Liver (tissue), 10 donors: ENCODE measurements at places on chromosomes 16 and 17. TPM values are rescaled to one million over a fixed set of nuclear protein-coding genes. Genes with fewer than 3 reads are reported as not detected.

DNA sequence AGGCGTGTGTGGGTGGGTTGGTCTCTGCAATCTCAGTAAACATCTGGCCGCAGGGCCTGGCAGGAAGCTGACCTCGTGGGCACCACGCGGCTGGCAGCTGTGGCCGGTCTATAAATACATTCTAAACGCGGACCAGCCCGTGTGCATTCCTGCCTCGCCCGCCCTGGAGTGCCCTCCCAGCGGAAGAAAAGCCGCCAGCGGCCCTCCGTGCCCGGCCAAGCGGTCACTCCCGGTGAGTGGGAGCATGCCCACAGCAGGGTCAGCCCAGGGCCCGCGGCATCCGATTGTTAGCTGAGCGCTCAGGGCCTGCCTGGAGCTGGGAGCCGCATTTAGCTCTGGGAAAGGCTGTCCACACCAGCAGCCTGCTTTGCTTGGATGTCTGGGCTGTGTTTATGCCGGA lies 10.3 kb downstream of the ZNF469 start:
- H3K4me1 ChIP-seq: no peaks in the 10 kb centered on the region
- no peaks in the 10 kb centered on the region for H3K36me3 ChIP-seq
- DNase-seq: no peak
- no peaks in the 10 kb centered on the region for H3K27me3 ChIP-seq
- H3K27ac ChIP-seq: no peak overlapping the region
- H3K4me3 ChIP-seq: no peak overlapping the region

- H3K27me3 ChIP-seq: peaks cover 5% of the 10 kb centered on the region
- no peaks in the 10 kb centered on the region for H3K4me1 ChIP-seq
- no peak for DNase-seq
- H3K36me3 ChIP-seq: no peaks in the 10 kb centered on the region
- H3K27ac ChIP-seq: no peak overlapping the region
- peak overlapping the region; percentile 8 for H3K4me3 ChIP-seq
Measured at GRCh38 chr16:77995843-77996455, 26.4 kb upstream of the CLEC3A start.

GRCh38 chr17:17032131-17032692 lies 10.0 kb upstream of the MPRIP start:
- no peaks in the 10 kb centered on the region for H3K36me3 ChIP-seq
- no peak for DNase-seq
- peak overlapping the region; percentile 23 for H3K27ac ChIP-seq
- no peaks in the 10 kb centered on the region for H3K27me3 ChIP-seq
- H3K4me3 ChIP-seq: no peak overlapping the region
- H3K4me1 ChIP-seq: peaks cover 11% of the 10 kb centered on the region

GRCh38 chr17:18990331-18990730 lies 14.2 kb downstream of the FAM83G start:
- no peaks in the 10 kb centered on the region for H3K36me3 ChIP-seq
- no peak overlapping the region for H3K4me3 ChIP-seq
- no peak for DNase-seq
- no peak overlapping the region for H3K27ac ChIP-seq
- no peaks in the 10 kb centered on the region for H3K27me3 ChIP-seq

GRCh38 chr16:49382916-49383315 lies 9.3 kb downstream of the C16orf78 start:
- no peak overlapping the region for H3K27ac ChIP-seq
- H3K4me1 ChIP-seq: no peaks in the 10 kb centered on the region
- no peak for DNase-seq
- no peaks in the 10 kb centered on the region for H3K36me3 ChIP-seq

DNA sequence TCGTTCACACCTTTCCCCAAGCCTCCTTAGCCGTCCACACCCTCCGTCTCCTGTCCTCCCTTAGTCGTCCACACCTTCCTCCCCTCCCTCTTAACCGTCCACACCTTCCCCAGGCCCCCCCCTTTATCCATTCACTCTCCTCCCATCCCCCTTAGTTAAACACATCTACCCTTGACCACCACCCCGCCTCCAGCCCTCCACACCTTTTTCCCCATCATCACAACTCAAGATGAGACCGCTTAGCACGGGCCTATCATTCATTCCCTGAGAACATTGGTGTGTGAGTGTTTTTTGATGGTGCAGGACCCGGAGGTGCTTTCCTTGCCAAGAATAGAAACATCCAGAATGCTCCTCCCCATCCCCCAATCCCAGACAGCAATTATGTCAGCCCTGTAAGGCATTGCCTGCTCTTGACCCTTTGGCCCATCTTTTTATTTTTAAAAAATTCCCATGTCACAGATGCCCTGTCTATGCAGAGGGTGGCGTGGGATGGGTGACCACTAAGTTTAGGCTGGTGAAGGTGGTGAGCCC lies 1.4 kb downstream of the TENT4B start:
- H3K4me1 ChIP-seq: peaks cover 10% of the 10 kb centered on the region
- no peaks in the 10 kb centered on the region for H3K36me3 ChIP-seq
- H3K27ac ChIP-seq: peak overlapping the region; percentile 79
- H3K4me3 ChIP-seq: peak overlapping the region; percentile 60
- H3K27me3 ChIP-seq: no peaks in the 10 kb centered on the region

DNA sequence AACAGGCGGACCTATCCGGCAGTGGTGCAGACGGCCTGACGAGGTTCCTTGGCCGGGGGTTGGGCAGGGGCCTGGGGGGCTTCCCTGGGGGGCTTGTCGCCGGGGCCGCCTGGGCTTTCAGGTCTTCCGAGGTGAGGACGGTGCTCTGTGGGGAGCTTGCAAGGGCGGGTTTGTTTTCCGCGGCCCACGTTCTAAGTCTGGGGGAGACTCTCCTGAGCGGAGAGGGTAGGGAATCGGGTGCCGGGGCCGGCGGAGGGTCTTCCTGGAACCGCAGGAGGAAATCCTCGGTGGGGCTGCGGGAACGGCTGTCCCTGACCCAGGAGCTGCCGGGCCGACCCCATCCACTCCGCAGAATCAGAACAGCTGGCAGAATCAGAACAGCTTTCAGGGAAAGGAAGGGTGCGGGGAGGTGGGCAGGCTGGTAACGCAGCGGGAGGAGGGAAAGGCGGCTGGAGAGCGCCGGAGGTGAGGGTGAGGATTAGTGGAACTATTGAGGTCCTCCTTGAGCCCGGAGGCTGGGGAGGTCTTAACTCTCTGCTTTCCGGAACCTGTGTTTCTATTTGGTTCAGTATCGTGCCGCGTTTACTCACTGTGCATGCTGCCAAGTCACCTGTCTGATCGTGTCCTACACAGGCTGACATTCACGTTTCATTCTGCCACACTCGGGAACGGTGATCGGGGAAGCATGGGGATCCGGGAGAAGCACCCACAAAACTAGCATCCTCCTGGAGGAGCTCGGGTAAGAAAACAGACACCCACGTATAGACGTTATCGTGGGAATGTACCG lies 28.9 kb downstream of the CPSF4L start:
- H3K4me1 ChIP-seq: peaks cover 2% of the 10 kb centered on the region
- peaks cover 11% of the 10 kb centered on the region for H3K36me3 ChIP-seq
- peak; percentile 56 for DNase-seq
- H3K27ac ChIP-seq: peak overlapping the region; percentile 75
- H3K27me3 ChIP-seq: no peaks in the 10 kb centered on the region

DNA sequence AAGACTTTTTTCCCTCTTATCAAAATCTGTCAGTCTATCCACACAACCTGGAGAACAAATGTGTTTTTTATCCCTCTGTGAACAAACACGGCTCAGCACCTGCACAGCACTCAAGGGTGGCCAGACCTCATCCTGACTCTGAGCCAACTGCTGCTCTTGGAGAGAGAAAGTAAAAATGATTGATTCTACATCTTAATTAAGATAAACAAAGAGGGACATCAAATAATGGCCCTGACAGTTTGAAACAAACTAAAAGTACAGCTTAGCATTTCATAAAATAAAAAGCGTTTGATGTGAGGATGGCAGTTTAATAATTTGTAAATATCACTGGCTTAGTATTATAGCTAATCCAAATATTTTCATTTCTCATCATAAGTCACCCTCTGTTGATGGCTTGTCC lies 106.2 kb downstream of the SNX11 start:
- no peak for DNase-seq
- H3K4me3 ChIP-seq: no peak overlapping the region
- H3K27ac ChIP-seq: no peak overlapping the region
- H3K27me3 ChIP-seq: no peaks in the 10 kb centered on the region
- no peaks in the 10 kb centered on the region for H3K36me3 ChIP-seq

DNA sequence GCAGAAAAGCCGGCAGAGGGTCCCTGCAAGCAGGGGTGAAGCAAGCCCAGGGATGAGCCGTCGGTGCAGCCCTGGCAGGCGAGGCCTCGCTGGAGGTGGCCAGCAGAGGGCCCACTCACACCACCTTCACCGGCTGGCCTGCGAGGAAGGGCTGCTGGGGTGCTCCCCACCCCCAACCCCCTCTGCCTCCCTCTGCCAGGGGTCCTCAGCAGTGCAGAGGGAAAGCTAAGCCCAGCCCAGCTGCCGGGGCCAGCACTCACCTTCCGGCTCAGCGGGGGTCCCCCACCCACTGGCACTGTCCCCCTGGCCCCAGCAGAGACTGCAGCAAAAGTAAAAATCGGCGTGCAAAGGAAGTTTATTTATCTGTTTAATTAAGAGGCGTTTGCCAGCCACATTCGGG lies 113.4 kb downstream of the ENGASE start:
- DNase-seq: no peak
- H3K4me1 ChIP-seq: peaks cover 3% of the 10 kb centered on the region
- peaks cover 12% of the 10 kb centered on the region for H3K27me3 ChIP-seq
- no peaks in the 10 kb centered on the region for H3K36me3 ChIP-seq

- H3K4me1 ChIP-seq: no peaks in the 10 kb centered on the region
- no peak for DNase-seq
- no peak overlapping the region for H3K4me3 ChIP-seq
- H3K36me3 ChIP-seq: no peaks in the 10 kb centered on the region
- no peak overlapping the region for H3K27ac ChIP-seq
- no peaks in the 10 kb centered on the region for H3K27me3 ChIP-seq
Measured at GRCh38 chr16:12551530-12551929, 252.2 kb downstream of the CPPED1 start.

DNA sequence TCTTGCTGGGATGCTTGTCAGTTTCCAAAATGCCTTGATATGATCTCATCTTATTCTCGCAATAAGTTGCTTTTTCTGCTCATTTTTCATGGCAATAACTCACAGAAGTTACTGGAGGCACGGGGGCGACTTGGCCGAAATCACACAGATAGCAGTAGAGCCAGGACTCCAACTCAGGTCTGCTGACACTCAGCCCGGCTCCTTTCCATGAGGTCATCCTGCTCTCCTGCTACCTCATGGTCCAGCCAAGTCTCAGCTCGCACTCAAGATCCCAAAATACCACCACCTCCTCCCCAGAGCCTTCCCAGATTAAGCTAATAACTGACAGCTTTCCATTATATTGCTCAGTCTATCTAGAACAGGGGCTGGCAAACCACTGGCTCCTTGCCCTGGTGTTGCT lies 269.5 kb downstream of the MAP2K4 start:
- H3K27me3 ChIP-seq: no peaks in the 10 kb centered on the region
- H3K4me1 ChIP-seq: no peaks in the 10 kb centered on the region
- no peak overlapping the region for H3K27ac ChIP-seq
- no peak overlapping the region for H3K4me3 ChIP-seq

DNA sequence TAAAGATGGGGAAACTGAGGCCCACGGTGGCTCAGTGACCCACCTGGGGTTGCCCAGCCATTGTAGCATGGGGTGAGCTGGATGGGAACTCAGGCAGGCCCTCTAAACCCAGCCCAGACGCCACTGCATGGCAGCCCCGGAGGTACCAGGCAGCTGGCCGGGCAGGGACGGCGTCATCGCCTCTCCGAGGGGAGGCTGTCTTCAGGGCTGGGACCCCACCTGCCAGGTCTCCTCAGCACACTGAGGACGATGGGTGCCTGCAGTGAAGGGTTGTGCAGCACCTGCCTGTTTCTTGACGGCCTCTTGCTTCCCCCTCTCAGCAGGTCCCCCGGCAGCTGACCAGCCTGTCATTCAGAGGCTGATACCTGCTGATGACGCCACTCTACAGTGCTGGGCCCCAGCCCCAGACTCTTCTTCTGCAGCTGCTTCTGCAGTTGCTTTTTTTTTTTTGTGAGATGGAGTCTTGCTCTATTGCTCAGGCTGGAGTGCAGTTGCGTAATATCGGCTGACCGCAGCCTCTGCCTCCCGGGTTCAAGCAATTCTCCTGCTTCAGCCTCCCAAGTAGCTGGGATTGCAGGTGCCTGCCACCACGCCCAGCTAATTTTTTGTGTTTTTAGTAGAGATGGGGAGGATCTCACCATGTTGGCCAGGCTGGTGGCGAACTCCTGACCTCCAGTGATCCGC lies 24.7 kb downstream of the RNF213 start:
- H3K27ac ChIP-seq: no peak overlapping the region
- peaks cover 13% of the 10 kb centered on the region for H3K36me3 ChIP-seq
- no peaks in the 10 kb centered on the region for H3K27me3 ChIP-seq
- no peak overlapping the region for H3K4me3 ChIP-seq

The SCIMP gene
- 3.0 TPM for polyA plus RNA-seq

The ABCA10 gene
- polyA plus RNA-seq: 0.32 TPM

The NDEL1 gene
- polyA plus RNA-seq: 15.3 TPM

The NPIPA3 gene
- polyA plus RNA-seq: 0.22 TPM

The NOG gene
- polyA plus RNA-seq: not detected

The PKMYT1 gene
- polyA plus RNA-seq: 3.4 TPM

The HOXB8 gene
- not detected for polyA plus RNA-seq

The ASPA gene
- 2.6 TPM for polyA plus RNA-seq

The SLC6A2 gene
- 0.10 TPM for polyA plus RNA-seq

The CNTD1 gene
- 0.89 TPM for polyA plus RNA-seq

The DCTPP1 gene
- 18.8 TPM for polyA plus RNA-seq
